ENCODE measurements at places on chromosomes 3 and 15.

GRCh38 chr15:62241135-62241770 is 76.2 kb upstream of the C2CD4B start:
- DNase-seq, result no peak

GRCh38 chr3:39104961-39105686 is 2.3 kb downstream of the GORASP1 start:
- DNase-seq, result no peak

DNA sequence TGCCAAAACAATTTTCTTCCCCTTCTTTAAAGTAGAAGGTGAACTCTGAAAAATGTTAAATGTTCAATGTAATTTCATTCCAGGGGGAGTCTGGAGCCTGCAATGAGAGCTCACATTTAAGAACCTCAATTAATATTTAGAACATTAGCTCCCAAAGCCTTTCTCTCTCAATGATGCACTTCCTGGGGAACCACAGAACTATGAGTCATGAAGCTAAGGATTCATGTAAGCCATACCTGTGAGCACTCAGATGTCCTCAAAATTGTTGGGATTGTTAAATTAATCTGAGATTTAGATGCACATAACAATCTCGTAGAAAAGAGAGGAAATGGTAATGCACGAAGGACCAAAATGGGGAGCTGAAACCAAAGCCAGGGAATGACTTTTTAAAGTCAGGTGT is 244.2 kb upstream of the LRIG1 start:
- no peak for DNase-seq

GRCh38 chr15:52803467-52804306 is 13.6 kb upstream of the ONECUT1 start:
- no peak for DNase-seq

- DNase-seq, result no peak
Measured at GRCh38 chr3:194532591-194532990, 45.8 kb upstream of the ATP13A3 start.

DNA sequence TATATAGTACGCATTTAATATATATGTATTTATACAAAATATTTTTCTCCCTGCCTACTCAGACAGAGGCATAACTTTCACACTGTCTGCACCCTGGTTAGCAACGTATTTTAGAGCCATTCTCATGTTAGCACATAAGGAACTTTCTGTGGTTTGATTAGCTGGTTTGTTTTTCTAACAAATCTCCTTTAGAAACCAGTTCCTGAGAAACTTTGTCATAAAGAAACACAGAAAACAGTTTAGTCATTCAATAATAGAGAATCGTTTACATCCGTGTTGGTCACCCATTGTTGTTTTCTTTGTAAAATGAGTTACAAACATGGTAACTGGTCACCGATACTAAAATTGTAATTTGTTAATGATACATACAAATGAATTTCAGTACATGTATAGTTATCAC is 5.9 kb upstream of the NGRN start:
- DNase-seq, result no peak

DNA sequence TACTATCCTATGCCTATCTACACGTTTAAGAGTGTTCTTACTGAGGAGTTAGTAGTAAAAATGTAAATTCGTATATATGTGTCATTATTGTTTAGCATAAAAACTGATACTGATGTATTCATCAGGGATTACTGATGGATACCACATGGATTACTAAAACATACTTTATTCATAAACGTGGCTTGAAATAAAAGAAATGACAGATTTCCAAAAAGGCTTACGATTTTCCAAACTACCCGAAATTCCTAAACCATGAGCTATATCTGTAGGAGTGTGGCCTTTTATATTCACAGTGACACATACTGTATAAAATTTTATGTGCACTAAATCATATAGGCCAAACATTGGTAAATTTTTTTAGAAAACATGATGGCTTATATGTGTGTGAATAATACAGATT is 6.9 kb downstream of the TSC22D2 start:
- DNase-seq, result no peak

DNA sequence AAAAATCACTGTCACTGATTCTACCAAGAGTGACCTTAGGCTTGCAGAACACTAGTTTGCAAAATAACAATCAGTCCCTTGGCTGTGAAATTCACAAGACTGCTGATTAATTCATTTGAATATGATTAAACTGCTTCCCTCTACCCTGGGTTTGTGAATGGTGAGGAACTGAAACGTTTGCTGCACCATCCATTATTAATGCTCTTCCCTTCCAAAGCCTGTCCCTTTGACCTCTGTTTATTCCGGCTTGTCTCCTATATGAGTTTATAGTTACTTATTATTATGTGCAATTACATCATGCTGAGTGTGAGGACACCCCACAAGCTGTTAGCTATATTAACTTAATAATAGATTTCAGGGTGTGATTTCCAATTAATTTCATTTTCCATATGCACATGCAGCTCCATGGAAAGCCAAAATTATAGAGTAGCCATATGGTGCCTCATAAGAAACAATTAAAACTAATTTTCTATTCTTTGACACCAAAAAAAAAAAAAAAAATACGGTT is 96.5 kb downstream of the SUCLG2 start:
- DNase-seq, result no peak

GRCh38 chr15:71532994-71533393 is 277.4 kb upstream of the NR2E3 start:
- DNase-seq, result no peak

DNA sequence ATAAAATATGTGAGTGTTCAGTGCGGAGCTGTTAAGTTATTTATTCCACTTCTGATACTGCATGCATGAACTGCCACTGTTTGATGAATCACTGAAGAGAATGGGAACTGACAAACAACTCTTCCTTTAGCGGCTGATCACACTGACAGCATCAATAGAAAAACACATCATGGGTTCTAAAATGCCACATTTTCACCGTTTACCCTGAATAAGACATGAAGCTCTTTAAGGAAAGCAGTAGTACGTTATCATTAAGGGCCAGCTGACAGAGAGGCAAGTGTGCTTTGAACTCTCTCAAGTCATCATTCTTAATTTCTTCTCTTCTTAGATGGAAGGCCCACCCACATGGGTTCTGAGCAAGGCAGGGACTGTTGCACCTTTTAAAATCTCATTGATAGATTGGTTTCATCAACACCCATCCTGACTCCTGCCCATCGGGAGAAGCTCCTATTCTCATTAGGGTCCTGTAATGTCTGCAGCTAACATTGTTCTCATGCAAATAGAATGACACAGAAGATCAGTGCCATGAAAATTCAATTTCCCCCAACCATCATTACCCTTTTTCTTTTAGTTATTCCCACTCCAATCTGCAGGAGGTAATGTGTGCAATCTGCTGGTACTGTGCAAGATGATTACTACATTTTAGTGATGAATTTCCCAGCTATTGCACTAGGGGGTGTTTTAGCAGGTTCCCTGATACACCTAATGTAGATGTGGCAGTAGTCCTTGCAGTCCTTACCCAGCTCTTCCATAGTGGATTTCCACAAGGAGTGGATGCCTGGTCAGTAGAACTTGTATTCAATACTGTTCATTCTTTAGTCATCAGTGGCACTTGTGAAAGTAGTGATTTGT is 119.1 kb downstream of the ROBO2 start:
- DNase-seq, result no peak

DNA sequence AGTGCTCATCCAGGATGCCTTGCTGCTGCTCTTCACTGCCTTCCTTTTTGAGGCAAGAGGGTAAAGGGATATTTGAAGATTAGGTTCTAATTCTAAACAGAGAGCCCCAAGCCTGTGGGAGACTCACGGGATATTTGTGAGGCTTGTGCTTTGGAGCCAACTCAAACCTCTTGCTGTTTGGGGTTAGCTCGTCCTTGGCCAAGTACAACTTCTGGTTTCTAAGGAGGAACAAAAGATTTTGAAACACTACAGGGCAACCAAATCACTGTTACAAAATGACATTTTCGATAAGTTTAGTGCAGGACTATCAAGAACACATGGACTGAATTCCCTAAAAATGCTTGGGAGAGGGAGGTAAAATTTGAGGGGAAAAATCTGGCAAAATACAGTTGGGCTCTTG is 190.2 kb downstream of the RORA start:
- no peak for DNase-seq

GRCh38 chr3:124558991-124559845 is 171.0 kb upstream of the UMPS start:
- DNase-seq, result no peak

- DNase-seq, result no peak
Measured at GRCh38 chr3:114878114-114878839, 268.8 kb downstream of the ZBTB20 start.

- DNase-seq, result no peak
Measured at GRCh38 chr3:69203631-69204314, 81.4 kb upstream of the LMOD3 start.

DNA sequence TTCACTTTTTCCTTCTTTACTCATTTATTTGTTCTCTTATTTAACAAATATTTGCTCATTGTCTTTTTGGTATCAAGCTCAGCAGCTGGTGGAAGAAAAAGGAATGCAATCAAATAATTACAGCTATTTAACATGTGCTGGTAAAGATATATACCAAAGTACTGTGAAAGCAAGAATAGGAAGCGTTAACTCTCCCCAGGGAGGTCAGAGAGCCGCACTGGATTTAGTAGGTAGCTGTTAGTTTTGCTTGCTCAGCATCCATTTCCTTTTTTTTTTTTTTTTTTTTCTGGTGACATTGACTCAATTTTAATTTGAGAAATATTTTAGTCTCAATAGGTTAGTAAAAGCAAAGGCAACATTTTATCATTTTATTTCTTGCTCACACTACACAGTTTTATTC is 308.5 kb upstream of the MDFIC2 start:
- DNase-seq, result no peak

GRCh38 chr15:74395319-74396145 is 28.1 kb upstream of the CYP11A1 start:
- no peak for DNase-seq

- no peak for DNase-seq
Measured at GRCh38 chr3:58198362-58198761, 12.4 kb downstream of the DNASE1L3 start.

GRCh38 chr3:53171827-53172505 is 11.0 kb downstream of the PRKCD start:
- DNase-seq, result no peak

DNA sequence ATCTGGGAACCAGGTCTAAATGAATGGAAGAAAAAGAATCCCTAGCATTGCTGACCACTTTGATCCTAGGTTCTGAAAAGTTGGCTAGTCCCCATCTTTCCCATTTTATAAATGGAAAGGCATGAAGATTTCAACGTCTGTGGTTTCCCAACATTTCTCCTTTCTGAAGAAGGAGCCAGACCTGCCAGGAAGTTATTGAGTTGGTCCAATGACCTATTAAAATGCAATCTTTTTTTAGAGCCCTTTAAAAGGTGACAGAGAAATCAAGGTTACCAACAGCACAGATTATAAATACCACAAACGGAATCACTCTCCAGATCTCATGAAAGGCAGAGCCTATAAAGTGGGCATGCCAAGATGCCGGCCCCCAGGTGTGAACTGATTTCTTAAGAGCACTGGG is 505.6 kb upstream of the THBS1 start:
- no peak for DNase-seq

All from stimulated activated CD4-positive, alpha-beta T cell treated with anti-CD3 and anti-CD28 coated beads, Interleukin-2, amount 100 ng/mL, for 24 hours (primary cell).